ENCODE measurements at places on chromosomes 4 and X.

GRCh38 chr4:25888781-25889180, 25.2 kb upstream of the SMIM20 start:
- no peak for DNase-seq

DNA sequence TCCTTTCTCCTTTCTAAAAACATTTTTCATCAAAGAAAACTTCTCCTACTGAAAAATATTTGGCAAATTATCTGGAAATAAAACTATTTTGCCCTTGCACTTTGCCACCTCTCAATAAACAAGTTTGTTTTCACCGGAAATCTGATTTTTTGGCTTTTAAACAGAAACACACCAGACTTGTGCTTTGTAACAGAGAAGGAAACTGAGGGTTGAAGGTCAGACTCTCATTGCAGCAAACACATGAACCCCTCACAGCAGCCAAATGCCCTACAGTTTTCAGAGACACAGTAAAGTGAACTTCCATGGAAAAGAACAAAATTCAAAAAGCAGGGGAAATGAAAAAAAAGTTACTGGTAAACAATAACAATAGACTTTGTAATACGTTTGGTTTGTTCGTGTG, 95.6 kb upstream of the WDR17 start:
- no peak for DNase-seq

- DNase-seq, result no peak
These were observed 32.8 kb upstream of the RELL1 start for GRCh38 chr4:37719021-37719420.

- no peak for DNase-seq
These were observed 277.7 kb upstream of the FTHL17 start for GRCh38 chrX:31349515-31349914.

DNA sequence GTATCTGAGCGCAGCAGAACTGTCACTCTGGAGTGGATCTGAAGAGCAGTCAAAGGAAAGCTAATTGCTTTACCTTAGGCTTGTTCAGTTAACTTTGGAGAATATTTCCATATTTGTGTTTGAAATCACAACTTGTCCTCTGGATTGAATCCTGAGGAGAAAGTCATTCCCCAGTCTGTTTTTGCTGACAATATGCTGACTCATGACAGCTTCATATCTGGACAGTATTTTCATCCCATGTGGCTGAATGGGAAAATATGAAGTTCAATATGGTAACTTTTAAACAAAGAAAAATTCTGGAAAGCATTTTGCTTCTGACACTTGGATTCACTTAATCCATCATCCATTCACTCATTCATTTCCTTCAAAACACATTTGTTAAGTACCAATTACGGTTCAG, 46.3 kb upstream of the MAGEC3 start:
- DNase-seq, result no peak

GRCh38 chr4:113146876-113147358, 97.5 kb downstream of the ANK2 start:
- no peak for DNase-seq

GRCh38 chrX:7389576-7389975, 241.6 kb upstream of the PUDP start:
- DNase-seq, result no peak

GRCh38 chr4:22345678-22346077, 170.2 kb downstream of the ADGRA3 start:
- DNase-seq, result no peak

DNA sequence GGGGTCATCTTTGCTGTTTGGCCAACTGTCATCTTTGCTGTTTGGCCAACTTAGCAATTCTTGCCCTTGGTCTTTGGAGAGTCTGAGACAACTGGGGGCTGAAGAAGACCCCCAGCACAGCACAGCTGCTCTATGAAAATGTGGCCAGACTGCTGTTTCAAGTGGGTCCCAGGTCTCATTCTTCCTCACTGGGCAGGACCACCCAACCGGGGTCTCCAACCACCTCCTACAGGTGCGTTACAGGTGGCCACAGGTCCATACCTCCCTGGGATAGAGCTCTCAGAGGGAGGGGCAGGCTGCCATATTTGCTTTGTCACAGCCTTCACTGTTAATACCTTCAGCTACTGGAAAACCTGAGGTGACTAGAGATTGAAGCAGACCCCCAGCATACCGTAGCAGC, 82.1 kb upstream of the TCEAL2 start:
- DNase-seq, result no peak

DNA sequence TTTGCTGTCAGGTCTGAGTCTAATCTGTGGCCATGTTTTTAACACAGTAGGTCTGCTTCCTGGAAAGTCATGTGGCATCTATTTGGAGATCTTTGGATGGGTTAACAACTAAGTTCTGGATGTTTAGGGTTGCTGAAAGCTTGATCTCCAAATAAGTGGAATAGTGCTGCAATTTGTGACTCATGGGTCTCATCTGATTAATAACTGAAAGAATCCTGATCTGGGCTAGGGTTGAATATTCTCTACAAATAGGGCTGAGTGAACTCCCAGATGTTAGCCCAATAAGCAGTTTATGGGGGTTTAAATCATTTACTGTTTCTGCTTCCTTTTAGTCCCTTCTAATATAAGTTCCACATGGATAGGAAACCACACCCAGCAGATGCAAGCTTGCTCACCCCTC, 23.1 kb downstream of the CT47C1 start:
- DNase-seq, result no peak

DNA sequence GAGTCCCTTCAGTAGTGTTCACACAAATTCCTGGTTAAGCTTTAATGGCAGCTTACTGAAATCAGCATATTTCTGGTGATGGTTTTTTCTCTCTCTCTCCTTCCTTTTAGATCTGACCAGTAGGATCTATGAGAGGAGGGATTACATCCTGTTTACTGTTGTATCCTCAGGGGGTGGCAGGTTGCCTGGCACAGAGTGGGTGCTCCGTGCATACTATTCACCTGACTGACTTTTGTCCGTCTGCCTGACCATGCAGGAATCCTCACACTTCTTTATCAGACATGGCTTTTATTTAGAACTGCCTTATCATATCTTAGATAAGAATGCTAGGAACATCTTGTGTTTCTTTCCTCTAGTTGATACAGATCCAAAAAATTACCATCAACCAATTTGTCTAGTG, 29.6 kb downstream of the MCUB start:
- no peak for DNase-seq

GRCh38 chrX:10393899-10394298, 226.5 kb downstream of the MID1 start:
- DNase-seq, result no peak

GRCh38 chrX:97639526-97639925, 755.8 kb downstream of the RPA4 start:
- DNase-seq, result no peak

- no peak for DNase-seq
These were observed 97.2 kb downstream of the CPZ start for GRCh38 chr4:8689741-8690140.

DNA sequence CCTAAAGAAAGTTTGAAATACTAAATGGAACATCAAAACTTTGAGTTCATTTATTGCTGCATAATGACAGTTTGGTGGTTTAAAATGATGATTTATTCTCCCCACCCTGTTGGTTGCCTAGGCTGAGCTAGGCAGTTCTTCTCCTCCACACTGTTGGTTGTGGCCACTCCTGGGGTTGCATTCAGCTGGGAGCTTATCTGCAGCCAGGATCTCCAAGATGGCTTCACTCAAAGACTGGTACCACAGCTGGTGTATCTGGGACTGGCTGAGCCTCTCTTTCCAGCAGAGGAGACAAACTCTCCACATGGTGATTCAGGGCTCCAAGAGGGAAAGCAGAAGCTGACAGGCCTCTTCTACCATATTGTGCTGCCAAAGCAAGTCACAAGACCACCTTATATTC, 33.1 kb downstream of the MSL3 start:
- DNase-seq, result no peak

GRCh38 chr4:986879-987623, at the start of gene IDUA:
IDUA (plus strand) TSS chr4:987044; CDS start chr4:987085, 41 bp downstream.
- DNase-seq, result peak; percentile 86

GRCh38 chrX:104255465-104255864, 732 bp upstream of the ESX1 start:
- peak; percentile 1 for DNase-seq

GRCh38 chr4:102008711-102009110, 218.2 kb downstream of the BANK1 start:
- no peak for DNase-seq

DNA sequence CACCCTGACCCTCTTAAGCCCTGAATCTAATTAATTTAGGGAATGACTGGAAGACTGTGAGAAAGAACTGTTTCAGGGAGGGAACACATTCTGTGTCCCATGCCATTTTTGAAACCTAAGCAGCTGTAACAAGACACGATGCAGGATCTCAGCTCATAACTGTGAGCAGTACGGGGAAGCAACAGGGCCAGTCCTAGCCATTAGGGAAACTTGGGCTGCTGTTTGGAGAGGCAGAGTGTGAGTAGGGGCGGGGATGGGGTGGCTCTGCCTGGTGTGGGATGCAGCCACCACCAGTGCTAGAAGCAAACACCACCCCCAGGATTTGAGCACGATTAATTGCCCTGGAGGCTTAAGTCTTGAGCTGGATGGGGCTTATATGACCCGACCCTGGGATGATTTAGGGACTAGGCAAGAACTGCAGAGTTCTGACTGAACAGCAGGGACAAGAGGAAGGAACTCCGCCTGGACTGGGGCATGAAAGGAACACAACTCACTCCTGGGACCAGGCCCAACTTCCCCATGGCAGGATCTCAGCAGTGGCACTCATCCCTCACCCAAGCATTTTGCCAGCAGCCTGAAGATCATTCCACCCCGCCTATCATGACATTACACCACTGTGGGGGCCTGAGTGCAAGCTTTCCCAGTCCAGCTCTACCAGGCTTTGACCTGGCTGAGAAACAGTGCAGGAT, 43.1 kb downstream of the ATRX start:
- no peak for DNase-seq

All from activated naive CD8-positive, alpha-beta T cell treated with anti-CD3 and anti-CD28 coated beads, Interleukin-2, amount 50 U/mL, for 24 hours (primary cell).